CD4-positive, alpha-beta T cell (primary cell): ENCODE measurements at places on chromosomes 4 and X.
A peak's percentile ranks its signal among the peaks of the same experiment; 100 is the strongest.

DNA sequence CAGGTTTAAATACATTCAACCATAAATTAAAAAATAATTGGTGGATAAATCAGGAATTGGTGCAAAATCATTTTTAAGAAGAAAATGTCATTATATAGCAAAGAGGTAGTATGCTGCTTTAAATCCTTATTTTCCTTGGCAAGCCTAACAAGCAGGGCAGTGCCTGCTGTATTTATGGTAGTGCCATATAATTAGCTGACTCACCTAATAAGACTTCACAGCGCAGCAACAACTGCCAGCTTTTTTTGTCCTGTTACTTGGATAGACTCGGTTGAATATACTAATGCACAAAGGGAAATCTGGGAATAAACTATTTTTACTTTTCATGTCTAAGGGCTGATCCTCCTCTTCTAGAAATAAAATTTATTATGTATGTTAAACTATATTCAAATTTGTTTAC is 99.1 kb downstream of the SNCA start:
- no peak for DNase-seq

- DNase-seq, result no peak
These were observed 156.1 kb downstream of the FRAS1 start for GRCh38 chr4:78213218-78213617.

- DNase-seq, result no peak
These were observed 5.7 kb upstream of the ZNF518B start for GRCh38 chr4:10462876-10463275.

DNA sequence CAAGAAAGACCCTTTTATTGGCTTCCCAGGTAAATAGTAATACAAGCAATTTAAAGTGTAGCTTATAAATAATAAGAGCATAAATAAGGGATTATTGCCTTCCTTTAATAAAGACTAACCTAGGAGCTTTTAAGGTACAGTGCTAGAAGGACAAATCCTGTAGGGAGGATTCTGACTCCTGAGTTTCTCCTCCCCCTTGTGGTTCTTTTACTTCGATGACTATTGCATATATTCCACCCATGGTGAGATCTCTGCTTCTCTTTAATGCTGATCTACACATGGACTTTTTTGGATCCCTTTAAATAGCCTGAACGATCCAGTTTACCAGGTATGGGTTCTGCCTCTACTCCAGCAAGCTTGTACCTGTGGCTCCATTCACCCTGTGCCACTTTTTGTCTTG is 2.5 kb downstream of the GALNT7 start:
- DNase-seq, result peak; percentile 27

DNA sequence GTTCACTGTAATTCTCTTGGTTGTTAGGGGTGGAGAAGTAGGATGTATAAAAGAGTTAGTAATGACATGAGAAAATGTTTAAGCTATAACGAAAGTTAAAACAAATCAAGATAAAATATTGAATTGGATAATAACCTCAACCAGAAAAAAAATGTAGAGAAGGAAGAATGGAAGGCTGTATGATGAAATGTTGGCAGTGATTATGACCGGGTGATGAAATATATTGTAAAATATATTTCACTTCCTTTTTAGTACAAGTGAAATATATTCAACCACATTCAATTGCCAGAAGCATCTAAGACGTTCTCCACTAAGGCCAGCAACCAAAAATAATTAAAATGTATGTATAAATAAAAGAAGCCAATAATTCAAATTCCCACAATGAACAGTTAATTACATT is 309.3 kb upstream of the FGF13 start:
- no peak for DNase-seq

- no peak for DNase-seq
These were observed 144.5 kb upstream of the DIAPH2 start for GRCh38 chrX:96540111-96540631.

- DNase-seq, result no peak
These were observed 109.0 kb upstream of the DDIT4L start for GRCh38 chr4:100299046-100299840.
